ENCODE measurements at places on chromosomes 12 and 14. TPM values are rescaled to one million over a fixed set of nuclear protein-coding genes. Genes with fewer than 3 reads are reported as not detected.

GRCh38 chr14:59155886-59156285 is 32.6 kb upstream of the DAAM1 start:
- DNase-seq: no peak

- DNase-seq: no peak
Observed at GRCh38 chr12:1078002-1078401, 87.0 kb downstream of the ERC1 start.

Gene EGLN3
- total RNA-seq: 13.4 TPM

- DNase-seq: no peak
Observed at GRCh38 chr12:121003650-121004049, 12.6 kb downstream of the C12orf43 start.

GRCh38 chr14:100135073-100135472 is 24.4 kb downstream of the DEGS2 start:
- no peak for DNase-seq

Gene ASCL1
- under 0.01 TPM for total RNA-seq

DNA sequence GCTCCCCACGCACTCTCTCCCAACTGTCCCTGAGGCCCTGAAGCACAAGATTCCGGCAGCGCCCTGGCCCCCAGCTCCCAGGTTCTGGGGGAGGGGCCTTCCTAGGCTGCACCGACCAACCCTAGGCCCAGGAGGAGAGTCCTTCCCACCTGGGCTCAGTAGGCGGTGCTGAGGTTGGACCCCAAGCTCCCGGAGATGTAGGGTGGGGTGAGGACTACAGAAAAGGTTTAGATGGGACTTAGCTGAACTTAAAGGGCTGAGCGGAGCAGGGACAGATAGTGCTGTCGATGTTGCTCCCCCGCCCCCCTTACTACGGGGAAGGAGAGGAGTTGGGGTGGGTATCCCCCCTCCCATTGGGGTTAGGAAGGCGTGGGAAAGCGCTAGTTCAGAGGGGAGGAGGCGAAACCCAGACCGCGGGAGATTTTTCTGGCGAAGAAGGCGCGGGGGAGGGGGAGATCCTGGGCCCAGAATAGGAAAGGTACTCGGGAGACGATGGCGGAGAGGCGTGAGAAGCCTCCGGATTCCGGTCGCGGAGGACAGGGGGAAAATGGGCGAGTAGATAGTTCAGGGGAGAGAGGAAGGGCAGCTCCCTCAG is 4.2 kb upstream of the BAZ2A start:
- no peak for DNase-seq

Gene CARMIL3
- total RNA-seq: 3.3 TPM

- no peak for DNase-seq
Observed at GRCh38 chr14:28242895-28243294, 523.7 kb upstream of the FOXG1 start.

GRCh38 chr14:55707365-55707804 is 127.4 kb downstream of the KTN1 start:
- no peak for DNase-seq

GRCh38 chr14:100158566-100159093 is 815 bp downstream of the DEGS2 start:
- DNase-seq: no peak

- no peak for DNase-seq
Observed at GRCh38 chr12:12645485-12645884, 33.8 kb downstream of the CREBL2 start.

- DNase-seq: no peak
Observed at GRCh38 chr12:20588042-20588441, 107.1 kb upstream of the SLCO1C1 start.

Gene MLF2
- 163 TPM for total RNA-seq

GRCh38 chr12:48342980-48343379 is 7.7 kb downstream of the ZNF641 start:
- no peak for DNase-seq

- no peak for DNase-seq
Observed at GRCh38 chr12:67477681-67478265, 170.8 kb upstream of the DYRK2 start.

All from sigmoid colon (tissue), 7 donors.